ENCODE measurements at places on chromosomes 11 and 22.

DNA sequence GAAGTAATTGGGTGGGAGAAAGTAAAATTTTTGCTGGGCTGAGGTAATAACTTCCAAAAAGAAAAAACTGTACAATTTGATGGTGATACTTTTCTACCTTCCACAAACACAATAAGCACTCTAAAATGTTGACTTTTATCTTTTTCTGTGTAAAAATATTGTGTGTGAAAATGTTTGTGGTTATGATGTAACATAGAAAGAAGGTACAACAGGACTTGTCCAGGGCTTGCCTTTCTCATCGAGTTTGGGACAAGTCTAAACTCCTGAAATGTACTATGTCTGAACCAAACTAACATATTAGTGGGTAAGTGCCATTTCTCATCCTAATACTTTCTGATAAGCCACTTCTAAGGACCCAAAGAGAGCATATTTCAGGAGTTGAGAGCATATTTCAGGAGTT, 174.2 kb upstream of the PDGFD start:
- no peak for DNase-seq

DNA sequence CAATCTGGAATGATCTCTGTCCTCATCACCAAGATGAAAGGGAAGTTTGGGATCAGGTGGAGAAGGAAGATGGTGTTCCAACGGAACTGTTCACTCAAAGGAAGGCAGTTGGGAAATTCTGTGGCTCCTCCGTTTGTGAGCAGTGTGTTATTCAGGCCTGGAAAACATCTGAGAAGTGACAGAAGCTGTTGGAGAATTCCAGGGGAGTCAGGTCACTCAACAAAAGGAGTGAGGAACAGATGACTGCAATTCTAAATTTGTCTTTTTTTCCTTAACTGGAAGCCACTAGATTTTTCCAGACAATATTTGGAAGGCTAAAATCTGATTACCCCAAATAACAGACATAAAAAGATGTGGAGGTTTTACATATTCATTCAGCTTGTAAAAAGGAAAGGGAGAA, 107.8 kb downstream of the CD44 start:
- no peak for DNase-seq

- DNase-seq = no peak
These were observed 37.3 kb upstream of the MYH9 start for GRCh38 chr22:36424901-36425579.

GRCh38 chr11:82229341-82229740, 504.3 kb downstream of the FAM181B start:
- no peak for DNase-seq

DNA sequence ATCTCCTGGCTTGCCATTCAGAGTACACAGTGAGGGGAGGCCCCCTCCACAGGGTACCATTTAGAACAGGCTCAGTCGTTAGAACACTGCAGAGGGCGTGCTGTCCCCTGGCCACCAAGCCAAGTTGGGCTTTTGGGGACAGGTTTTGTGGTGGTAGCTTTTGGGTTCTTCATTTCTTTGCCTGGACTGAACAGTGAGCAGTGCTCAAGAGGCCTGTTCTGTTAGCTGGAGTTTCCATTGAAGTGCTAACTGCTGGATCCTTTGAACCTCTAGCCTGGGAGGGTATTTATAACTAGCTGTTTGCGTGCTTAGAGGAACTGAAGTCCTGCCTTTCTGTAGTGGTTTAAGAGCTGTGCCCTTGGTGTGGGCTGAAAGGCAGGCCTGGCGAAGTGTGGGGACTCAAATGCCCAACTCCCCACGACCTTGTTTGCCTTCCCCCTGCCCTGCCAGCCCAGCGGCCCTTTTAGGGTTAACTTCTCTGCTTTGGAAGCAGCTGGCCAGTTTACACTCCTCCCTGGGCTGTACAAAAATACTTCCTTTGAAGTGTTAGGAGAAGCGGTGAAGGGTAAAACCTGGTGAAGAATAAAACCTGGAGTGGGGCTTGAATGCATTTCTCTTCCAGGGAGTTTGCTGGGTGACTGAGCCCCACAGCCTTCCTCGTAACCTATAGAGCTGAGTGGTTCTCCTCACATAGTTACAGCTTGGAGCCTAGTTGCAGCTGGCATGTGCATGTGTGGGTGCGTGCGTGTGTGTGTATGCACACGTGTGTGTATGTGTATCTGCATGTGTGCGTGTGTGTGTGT, 34.6 kb downstream of the ZNRF3 start:
- DNase-seq = no peak

DNA sequence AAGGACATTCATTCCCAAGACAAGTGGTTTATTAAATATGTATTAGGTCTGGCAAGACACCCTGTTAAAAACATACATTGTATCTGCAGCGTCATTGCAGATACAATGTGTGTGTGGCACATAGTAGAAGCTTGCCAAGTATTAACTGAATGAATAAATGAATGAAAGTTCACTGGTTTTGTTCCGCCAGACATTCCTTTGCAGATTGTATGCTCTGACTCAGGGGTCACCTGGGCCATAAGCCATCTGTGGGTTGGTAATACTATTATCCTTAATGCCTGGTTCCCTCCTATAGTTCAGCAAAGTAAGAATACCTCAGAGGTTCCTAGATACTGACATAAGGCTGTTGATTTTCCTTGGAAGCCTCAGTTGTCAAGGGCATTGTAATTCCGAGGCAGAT, 377.3 kb upstream of the CCDC90B start:
- DNase-seq = no peak

DNA sequence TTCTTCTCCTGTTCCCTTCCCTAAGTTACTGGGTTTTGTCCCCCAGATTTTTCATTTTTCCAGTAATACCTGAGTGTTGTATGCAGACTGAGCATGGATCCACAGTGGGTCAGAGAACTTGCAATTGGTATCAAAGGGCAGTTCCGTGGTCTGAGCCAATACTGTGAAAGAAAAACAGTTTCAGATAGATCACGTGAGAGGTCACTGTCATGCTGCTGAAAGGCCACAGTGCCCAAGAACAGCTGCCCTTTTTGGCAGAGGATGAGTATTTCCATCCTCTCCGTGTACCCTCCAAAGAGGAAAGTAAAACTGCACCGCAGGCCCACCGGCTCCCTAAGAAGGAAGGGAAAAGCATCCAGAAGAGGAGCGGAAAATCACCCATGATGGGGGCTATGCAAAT, 73.0 kb upstream of the TBCEL start:
- DNase-seq = no peak

DNA sequence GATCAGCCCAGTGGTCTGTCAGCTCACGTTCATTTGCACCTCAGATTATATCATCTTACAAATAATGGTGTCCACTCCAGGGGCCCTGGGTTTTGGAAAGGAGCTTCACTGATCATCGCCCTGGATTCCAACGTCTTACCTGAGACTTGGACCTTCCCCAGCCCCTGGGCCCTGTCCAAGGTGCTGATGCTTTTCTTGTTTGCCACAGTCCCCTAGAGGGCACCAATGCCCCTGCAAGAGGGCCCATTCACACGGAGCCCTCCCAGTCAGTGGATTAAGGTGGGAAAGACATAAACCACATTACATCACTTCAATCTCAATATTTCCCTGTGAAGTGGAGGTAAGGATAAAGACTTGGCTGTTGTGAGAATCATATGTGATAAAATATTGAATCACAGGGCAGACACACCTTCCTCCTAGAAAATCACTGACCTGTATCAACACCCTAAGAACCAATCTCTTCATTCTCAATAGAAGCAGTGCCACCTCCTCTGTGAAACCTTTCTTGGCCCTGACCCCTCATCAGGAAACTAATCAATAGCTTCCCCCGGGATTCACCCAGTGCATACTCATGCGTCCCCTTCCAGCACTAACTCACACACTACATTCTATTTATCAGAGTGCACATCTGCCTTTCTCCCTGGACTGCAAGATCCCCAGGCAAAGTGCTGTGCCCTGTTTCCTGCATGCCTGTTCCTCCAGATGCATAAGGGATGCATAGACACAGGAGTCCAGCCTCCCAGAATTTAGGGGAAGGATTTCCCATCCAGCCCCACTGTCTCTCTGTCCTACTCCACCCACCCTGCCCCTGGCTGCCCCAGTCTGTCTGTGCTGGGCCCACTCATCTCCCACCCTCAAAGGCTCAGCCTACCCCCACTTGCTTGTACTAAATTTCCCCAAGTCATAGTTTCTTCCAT, 167.0 kb downstream of the BUD13 start:
- no peak for DNase-seq

DNA sequence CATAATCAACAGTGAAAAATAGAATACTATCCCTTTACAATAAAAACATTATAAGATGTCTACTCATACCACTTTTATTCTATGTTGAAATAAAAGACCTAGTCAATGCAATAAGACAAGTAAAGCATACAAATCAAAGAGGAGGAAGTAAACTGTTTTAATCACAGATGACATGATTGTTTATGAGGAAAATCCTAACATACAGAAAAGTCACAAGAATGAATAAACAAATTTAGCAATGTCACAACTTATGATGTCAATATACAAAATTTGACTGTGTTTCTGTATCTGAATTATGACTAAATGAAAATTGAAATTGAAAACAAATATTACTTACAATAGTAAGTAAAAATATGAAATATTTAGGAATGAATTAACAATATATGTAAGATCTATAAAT, 221.9 kb upstream of the GRIA4 start:
- DNase-seq = no peak

DNA sequence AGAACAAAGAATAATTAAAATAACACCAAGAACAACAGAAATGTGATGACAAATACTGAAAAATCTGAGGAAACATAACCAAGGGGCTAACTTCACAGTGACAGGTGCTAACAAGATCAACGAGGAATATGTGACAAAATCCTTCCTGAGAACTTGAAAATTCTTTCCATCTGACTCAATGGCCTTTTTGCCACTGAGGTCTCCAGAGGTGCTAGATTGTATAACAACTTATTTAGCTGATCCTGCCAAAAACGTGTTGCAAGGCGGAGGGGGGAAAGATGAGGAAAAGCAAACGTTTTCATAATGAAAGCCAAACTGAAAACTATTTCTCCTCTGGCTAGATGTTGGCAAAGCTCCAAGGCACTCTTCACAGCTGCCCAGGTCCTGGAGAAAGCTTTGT, 364.5 kb downstream of the NTM start:
- DNase-seq = no peak

DNA sequence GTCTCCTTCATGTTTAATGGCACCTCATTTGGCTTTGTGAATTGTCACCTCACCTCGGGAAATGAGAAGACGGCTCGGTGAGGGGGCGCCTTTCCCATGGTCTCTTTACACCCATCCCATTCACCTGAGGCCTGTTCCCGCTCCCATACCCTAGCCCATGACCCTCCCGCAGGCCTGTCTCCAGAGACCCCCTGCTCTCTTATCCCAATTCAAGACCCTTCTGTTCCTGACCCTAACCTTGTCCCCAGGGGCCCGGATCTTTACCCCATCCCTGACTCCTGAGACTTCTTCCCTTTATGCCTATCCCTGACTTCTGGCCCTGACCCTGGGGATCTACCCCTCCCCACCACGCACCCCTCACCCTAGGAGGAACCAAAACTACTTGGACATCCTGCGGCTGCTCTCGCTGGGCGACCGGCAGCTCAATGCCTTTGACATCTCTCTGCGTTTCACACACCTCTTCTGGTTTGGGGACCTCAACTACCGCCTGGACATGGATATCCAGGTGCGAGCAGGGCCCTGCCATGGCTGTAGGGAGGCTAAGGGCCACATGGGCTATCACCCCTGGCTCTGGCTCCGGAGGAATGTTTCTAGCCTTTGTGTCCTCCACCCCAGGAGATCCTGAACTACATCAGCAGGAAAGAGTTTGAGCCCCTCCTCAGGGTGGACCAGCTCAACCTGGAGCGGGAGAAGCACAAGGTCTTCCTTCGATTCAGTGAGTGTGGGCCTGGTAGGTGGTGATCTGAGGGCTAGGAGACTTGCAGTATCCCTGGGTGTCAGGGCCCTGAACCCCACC, 7.9 kb downstream of the INPPL1 start:
- no peak for DNase-seq

- no peak for DNase-seq
These were observed 127.0 kb upstream of the SERPIND1 start for GRCh38 chr22:20646906-20647305.

DNA sequence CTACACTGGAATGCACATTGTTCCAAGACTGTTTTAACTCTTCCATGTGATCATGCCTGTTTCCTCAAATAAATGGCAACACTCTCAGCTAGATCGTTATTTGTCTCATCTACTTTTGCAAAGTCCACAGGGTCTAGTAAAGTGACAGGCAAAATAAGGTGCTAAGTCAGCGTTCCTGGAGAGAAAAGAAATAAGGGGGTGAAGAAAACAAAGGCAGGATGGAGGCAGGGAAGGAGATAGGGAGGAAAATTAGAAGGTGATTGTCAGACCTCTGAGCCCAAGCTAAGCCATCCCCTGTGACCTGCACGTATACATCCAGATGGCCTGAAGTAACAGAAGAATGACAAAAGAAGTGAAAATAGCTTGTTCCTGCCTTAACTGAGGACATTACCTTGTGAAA, 132.1 kb downstream of the RAB38 start:
- no peak for DNase-seq

GRCh38 chr11:132405728-132406127, 1035.3 kb downstream of the NTM start:
- DNase-seq = no peak

- DNase-seq = no peak
These were observed 1.3 kb upstream of the FOLR1 start for GRCh38 chr11:72190631-72191071.

GRCh38 chr11:117143390-117143789, 697 bp upstream of the PAFAH1B2 start:
- peak; percentile 26 for DNase-seq

DNA sequence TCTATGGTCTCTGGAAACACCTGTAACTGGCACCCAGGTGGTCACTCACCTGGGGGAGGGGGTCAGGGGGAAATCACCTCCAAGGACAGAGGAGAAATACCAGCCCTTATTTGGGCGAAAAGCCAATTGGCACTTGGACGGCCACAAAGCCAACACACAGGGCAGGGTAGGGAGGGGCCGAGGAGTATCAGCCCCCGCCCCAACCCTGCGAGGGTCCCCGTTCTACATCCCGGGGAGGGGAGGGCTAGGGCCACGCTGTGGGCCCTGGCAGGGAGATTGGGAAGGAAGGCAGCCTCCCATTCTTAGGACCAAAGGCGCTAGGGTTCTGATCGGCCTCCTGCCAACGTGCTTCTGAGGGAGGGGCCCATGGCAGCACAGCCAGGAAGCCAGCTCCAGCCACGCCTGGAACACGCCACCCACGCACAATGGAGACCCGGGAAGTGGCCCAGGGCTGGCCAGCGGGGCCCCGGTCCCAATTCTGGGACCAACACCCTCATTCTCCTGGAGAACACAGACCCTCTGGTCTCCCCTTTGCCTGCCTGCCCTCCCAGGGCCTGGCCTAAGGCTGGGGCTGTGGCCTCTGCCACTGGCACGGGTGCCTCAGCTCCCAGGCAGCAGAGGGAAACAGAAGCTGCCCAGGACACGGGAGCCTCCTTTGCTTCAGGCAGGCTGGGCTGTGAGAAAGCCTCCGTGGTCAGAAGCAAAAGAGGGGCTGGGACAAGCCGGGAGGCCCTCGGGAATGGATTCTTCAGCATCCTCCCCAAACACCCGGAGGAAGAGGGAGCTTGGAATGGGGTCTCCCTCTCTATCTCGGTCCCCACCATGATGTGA, 7.4 kb downstream of the CBX6 start:
- no peak for DNase-seq

- DNase-seq = peak; percentile 81
These were observed 432 bp upstream of the GRK2 start for GRCh38 chr11:67265633-67266448.

- peak; percentile 29 for DNase-seq
These were observed 37.3 kb upstream of the CCDC134 start for GRCh38 chr22:41762980-41763779.
